ENCODE measurements at places on chromosomes 1 and 21.

DNA sequence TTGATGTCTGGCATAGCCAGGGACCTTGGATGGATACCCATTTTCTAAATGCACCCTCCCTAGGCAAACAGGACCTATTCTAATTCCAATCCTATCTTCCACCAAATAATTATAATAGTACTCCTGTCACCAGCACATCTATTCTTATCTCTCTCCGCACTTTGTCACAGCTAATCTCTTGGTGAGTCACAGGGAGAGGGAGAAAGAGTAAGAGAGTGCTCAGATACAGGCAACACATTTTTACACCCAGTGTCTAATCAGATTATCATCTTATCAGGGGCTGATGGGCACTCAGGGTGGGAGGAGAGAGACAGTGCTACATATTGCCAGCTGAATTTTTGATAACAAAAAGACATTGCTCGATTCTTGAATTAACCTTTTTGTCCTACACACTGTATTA, 275.0 kb upstream of the BEND5 start:
- DNase-seq, result no peak

DNA sequence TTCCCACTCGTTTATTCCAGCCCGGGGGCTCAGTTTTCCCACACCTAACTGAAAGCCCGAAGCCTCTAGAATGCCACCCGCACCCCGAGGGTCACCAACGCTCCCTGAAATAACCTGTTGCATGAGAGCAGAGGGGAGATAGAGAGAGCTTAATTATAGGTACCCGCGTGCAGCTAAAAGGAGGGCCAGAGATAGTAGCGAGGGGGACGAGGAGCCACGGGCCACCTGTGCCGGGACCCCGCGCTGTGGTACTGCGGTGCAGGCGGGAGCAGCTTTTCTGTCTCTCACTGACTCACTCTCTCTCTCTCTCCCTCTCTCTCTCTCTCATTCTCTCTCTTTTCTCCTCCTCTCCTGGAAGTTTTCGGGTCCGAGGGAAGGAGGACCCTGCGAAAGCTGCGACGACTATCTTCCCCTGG, 716 bp downstream of the OLIG2 start:
- DNase-seq, result no peak

- DNase-seq, result no peak
These were observed 107.2 kb downstream of the PLPPR5 start for GRCh38 chr1:98897479-98897878.

DNA sequence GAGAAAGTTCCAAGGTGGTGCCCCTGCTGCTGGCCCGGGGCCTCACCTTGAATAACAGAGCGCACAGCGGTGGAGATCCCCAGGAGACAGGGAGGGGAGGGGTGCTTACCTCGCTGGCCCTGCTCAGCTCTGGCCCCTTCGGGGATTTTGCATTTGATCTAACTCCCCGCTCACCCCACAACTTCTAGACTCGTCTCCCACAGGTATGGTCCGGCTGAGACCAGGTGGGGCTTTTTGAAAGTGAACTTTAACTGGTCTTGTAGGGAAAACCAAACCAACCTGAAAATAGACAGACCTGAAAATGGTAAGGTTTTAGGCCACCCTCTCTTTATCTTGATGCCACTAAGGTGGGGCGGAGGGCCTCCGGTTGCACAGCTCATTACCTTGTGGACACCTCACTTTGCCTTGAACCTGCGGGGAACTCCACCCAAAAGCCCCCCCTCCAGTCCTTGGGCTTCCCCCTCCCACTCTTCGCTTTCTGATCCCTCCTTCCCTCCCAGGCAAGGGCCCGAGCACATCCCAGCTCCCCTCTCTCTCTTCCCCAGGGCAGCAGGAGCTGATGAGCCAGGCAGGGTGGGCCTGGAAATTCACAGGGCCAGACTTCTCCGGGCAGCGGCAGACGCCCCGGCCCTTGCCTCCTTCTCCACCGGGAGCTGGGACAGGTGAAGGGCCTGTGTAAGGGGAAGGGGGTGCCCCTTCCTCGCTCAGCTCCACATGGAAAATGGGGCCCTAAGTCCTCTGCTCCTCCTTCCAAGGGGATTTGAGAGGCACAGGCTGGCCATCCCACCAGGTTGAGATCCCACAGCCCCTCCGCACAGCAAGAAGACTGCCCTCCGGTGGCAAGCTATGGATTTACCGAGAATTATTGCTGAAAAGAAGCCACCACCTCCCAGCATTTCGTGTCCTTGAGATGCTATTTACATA, 16.1 kb downstream of the TNFRSF8 start:
- DNase-seq, result peak; percentile 26

DNA sequence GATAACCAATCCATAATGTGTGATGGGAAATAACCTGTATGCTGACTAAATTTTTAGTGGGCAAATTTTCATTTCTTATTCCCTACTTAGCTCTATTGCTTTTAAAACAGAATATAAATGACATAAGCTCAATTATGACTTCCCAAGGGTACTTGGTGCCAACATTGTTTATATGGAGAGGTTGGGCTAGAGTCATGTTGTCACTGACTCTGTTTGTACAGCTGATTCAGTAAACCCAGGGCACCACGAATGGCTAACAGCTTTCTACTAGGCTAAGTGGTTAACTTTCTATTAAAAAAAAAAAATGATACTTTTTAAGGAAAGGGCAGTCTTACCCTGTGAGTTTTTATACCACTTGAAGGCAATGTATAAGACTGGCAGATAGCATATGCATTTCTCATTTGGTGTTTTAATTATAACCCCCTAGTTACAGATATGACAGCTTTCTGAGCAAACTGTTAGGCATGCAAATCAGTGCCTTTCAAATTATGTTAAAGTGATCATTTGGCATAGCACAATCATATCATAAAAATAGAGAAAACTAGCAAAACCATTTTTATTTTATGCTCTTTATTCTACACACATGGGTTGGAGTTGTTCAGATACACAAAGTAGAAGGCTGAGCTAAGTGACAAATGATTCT, 147.1 kb downstream of the DNM3 start:
- no peak for DNase-seq

DNA sequence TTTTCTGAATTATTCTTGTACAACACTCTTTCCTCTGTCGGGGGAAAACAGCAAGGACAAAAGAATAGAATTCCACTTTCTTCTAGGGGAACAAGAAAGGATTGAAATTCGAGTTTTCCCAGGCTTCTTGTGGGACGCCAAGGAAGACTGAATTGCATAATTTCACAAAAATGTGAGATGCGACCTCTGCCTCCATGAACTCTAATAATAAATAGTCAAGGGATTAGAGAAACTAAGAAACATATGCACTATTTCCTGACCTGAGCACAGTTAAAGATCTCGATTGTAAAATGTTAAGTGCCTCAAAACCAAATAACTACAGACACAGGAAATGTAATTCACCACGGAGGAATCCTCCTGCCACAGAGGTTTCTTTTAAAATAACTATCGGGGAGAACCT, 117.3 kb upstream of the MARK1 start:
- DNase-seq, result no peak

DNA sequence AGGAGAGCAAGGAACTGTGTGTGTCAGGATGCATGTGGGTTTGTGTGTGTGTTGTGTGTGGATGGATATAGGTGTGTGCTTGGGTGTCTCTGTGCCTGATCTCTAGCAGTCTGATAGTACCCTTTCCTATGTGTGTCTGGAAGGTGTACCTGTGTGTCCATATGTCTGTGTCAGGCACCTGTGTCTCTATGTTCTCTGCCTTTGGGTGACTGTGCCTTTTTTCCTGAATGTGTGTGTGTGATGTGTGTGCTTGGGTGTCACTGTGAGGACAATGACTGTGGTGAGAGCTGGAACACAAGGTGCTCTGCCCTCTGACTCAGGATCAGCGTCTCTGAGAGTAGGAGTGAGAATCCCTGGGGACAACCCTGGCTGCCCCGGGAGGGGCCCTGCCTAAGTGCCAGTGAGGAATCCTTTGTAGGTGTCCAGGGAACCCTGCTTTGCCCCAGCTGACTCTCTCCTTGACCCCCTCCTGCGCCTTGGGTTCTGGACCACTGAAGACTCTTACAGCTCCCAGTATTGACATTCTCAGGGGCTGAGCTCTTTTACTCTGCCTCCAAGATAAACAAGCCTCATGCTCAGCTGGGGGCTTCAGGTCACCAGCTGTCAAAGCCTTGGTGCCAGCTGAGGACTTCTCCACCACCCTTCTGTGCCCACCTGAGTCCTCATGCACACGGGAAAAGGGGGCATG, 735 bp upstream of the EFNA3 start:
- no peak for DNase-seq

- DNase-seq, result peak; percentile 70
These were observed 2.0 kb upstream of the LIN28A start for GRCh38 chr1:26408604-26409003.

GRCh38 chr1:66556161-66556611, 22.2 kb downstream of the SGIP1 start:
- DNase-seq, result no peak

DNA sequence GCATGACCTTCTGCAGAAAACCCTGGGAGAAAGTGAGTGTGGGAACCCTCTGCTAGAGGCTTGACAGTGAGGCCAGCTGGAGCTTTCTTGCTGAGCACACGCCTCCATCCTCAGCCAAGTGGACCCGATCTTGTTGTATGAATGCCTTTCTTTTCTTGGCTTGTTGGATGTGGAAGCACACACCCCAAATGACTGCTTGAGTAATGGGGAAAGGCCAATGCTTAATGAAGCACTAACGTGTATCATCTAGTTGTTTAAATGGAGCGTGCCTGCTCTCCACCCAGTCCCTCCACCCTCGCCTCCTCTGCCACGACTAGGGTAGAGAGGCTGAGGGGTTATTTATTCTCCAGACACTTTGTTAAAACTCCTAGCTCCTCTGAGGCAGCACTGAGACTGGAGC, 54.3 kb upstream of the IKBKE start:
- DNase-seq, result no peak

DNA sequence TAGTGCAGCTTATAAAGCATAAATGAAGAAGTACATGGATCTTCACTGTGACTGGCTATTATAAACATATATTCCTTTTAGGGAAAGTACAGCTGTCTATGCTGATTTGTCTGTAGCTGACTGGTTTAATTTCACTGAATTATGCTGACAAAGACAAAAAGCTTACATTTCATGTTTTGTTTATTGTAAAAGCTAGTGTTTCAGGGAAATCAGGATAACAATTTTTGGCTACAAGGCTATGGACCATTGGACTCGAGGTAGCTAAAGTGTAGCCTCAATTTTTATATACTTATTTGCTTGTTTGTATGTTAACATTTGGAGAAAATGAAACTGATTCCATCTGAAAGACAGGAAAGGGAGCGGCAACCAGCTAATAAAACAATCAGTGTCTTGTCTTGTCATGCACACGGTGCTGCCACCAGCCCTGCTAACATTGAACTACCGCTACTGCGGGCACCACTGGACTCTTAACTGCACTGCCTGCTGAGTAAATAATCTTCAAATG, 480.2 kb downstream of the COL11A1 start:
- no peak for DNase-seq

DNA sequence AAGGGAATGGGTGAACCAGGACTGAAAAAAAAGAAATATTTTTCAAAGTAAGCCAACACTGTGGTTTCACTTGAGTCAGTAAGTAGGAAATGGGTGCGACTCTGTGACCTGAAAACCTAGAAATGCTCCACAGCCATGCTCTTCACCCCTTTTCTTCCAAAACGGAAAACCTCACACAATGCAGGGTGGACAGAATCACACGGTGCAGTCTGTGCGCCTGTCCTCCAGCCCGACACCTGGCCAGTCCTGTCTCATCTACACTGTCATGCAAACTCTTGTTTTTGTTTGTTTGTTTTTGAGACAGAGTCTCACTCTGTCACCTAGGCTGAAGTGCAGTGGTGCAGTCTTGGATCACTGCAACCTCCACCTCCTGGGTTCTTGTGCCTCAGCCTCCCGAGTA, 53.3 kb downstream of the B3GALT5 start:
- DNase-seq, result no peak

DNA sequence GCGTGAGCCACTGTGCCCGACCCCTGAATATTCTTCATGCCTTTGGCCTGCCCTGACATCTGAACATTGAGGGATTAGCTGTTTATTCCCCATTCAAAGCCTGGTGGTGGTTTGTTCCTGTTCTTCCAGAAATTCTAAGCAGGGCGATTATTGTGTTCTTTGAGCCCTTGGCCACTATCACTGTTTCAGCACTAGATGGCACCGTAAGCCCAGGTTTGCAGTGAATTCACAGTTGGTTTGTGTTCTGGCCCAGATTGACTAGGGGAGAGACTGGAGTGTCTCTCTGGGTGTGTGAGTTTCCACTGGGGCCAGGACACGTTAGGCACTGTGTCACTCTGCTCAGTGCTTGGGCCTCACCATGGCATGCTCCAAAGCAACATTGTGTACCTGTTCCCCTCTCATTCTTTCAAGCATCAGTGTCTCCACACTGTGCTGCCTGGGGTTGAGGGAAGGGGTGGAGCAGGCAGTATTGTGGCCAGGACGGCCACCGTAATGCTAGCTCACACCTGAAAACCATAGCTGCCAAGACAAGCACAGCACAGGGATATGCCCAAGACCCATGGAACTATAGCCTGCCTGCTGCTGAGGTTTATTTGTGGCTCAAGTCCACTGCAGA, 52.7 kb downstream of the PKN2 start:
- no peak for DNase-seq

GRCh38 chr1:165452336-165453130, 7.6 kb upstream of the RXRG start:
- no peak for DNase-seq

GRCh38 chr1:53092659-53093450, 30.8 kb downstream of the PODN start:
- DNase-seq, result no peak

- DNase-seq, result no peak
These were observed 54.5 kb upstream of the FGGY start for GRCh38 chr1:59242370-59242769.

DNA sequence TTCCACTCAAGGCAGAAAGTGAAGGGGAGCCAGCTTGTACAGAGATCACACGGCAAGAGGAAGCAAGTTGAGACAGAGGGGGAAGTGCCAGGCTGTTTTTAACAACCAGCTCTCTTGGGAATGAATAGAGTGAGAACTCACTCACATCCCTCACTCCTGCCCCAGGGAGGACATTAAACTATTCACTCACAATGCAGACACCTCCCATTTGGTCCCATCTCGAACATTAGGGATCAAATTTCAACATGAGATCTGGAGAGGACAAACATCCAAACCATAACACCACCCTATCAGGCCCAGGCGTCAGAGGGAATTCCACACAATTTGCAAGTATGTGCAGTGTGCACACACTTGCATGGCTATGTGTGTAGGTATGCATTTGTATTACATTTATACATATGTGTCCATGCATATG, 62.7 kb downstream of the DMAP1 start:
- no peak for DNase-seq

DNA sequence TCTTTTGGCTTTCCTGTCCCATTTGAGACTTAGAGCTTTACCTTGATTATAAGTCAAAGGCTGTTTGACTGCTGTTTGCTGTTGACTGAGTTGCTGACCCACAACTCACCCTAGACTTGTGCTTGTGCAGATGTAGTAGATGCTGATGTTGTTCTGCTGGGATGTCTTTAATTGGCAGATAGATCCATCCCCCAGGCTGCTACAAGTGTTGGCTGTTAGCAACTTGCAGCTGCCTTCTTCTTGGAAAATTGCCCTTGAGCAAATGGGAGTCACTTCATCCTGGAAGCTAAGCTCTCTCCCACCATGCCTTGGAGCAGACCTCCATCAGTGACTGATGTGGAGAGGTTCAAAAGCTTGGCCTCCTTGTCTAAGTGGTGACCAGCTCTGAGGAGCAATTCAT, 139.3 kb upstream of the KIAA0040 start:
- DNase-seq, result no peak
